ENCODE measurements at places on chromosomes 4 and X.
A peak's percentile ranks its signal among the peaks of the same experiment; 100 is the strongest.

DNA sequence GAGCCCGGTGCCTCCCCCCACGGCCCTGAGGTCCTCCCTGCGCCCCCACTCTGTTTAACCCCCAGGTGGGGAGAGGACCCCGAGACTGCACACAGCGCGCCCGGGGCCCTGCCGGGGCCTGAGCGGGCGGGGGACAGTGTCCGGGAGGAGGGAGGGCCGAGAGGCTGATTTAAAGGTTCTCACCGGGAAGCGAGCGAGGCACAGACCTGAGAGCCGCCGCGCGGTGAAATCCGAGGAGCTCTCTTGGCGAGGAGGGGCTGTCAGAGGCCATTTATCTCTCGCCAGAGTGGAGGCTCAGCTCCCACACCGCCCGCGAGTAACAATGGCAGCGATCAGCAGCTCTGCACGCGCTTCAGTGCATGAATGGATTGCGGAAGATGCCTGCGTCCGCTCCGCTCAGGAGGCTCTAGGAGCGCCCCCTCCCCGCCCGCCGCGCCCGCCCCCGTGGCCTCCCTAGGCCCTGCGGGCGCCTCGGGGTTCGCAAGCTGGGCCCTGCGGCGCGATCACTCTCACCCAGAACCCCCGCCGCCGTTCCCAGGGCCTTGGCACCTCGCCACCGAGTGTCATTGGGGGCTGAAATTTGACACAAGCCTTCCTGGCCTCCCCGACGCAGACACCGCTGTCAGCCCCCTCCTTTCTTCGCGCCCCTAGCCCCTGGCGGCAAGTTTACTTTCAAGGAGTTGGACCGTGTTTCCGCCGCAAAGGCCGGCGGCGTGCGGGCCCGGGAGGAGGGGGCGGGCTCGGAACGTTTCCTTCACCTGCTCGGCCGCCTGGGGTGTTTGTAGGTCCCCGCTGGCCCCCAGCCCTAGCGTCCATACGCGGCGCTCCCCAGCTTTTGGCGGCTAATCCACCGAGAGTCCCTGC is 48.7 kb upstream of the BCOR start:
- no peak for DNase-seq

- DNase-seq, result no peak
Observed at GRCh38 chrX:462853-463252, 76.1 kb upstream of the PPP2R3B start.

- no peak for DNase-seq
Observed at GRCh38 chr4:149708513-149709130, 107.0 kb downstream of the IQCM start.

- DNase-seq, result no peak
Observed at GRCh38 chr4:155909615-155910226, 6.2 kb downstream of the TDO2 start.

DNA sequence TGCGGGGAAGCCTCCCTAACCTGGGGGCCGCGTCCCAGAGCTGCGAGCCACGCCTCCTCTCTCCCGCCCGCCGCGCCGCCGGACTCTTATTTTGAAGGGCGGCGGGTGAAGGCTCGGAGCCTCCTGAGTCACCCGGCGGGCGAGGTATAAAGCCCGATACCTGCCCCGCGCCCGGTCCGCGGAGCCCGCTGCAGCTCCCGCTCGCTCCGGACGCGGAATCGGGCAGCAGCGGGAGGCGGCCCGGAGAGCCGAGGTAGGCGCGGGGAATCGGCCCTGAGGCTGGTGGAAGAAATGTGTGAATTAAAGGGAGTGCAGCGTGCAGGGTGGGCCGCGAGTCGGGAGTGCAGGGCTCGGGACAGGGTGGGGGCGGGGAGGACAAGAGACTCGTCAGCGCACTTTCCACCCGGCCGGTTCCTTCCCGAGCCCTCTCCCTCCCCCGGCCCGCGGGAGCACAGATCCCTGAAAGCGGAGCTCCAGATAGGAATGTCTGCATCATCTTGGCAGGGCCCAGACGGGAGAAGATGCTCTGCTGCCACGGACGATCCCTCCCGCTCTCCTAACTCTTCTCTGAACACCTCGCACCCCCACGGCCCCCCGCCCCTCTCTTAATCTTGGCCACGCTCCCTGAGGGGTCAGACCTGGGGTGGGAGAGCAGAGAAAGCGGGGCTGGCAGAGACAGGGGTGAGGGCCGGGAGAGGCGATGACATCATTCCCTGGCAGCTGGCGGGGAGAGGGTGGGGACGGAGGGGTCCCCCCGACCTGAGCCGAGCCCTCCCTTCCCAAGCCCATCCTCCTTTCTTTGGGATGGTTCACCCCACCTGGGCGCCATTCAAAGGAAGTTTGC is 177.9 kb downstream of the CBR4 start:
- DNase-seq, result peak; percentile 61

GRCh38 chr4:86939729-86940575 is 5.1 kb downstream of the AFF1 start:
- DNase-seq, result no peak

DNA sequence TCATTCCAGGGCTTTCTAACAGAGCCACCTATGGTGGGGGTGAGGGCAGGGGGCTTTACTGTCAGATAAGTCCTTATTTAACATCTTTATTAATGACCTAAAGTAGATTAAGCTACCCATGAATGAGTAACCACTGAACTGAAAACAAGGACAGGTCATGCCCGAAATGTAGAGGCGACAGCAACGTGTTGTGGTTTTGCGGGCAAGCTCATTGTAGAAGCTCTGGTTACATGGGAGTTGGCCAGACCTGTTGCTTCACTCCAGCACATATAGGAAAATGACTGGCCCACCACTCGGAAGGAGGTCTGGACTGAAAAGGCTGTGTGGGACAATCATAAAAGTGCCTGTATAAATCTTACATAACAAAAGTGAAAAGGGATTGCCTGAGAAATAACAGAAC is 109.6 kb upstream of the NDP start:
- DNase-seq, result no peak

GRCh38 chr4:138310498-138310897 is 68.3 kb upstream of the SLC7A11 start:
- DNase-seq, result no peak

DNA sequence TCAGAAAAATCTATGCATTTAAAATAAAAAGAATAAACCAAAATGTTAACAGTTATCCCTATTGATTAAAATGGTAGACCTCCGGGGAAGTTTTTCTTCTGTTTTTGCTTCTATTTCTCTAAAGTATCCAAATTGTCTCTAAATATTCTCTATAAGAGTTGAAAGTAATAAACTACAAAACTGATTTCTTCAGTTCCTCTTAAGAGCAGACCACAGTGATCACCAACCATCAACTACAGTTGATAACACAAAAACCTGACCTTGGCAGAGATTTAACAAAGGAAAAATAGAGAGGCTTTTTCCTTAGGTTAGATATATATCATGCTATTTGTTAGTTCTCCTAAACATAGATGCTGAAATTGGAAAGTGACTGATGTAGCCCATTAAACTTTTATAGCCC is 27.3 kb downstream of the DDX60 start:
- DNase-seq, result no peak

- DNase-seq, result no peak
Observed at GRCh38 chr4:22363036-22363435, 152.8 kb downstream of the ADGRA3 start.

GRCh38 chr4:180152831-180153230 is 2090.4 kb upstream of the TENM3 start:
- DNase-seq, result no peak

DNA sequence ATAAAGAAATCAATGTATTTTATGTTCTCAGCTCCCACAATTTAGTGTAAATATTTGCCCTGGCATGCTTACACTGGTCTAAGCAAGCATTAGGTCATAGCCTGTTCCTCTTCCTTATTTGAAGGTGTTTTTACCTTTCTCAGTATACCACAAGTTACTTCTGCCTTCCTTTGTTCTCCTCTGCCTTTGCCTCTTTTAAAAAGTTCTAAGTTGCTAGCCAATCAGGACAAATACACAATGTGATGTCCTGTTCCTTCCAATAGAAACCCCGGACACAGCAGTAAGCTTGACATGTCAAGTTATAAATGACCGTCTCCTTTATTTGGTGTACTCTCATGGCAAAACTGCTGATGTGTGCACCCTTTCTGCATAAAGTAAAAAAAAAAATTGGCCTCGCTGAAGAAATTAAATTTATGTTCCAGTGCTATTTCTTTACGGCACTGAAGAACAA is 49.4 kb downstream of the UGT2B10 start:
- no peak for DNase-seq

DNA sequence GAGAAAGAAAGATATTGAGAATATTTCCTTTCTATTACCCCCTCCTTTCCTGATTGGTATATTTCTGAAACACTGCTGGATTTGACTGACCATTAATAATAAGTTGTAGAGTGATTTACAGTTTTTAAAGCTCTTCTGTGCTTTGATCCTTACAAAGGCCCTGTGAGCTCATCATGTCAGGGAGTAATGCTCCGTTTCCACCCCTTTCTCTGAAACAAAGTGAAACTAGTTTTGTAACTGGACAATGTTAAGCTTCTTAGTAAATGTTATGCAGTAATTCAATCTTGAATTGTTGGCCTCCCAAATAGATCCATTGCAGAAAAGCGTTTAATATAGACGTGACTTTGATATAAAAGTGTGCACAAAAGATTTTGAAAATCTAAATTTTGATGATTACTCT is 190.1 kb upstream of the GNPDA2 start:
- DNase-seq, result no peak

DNA sequence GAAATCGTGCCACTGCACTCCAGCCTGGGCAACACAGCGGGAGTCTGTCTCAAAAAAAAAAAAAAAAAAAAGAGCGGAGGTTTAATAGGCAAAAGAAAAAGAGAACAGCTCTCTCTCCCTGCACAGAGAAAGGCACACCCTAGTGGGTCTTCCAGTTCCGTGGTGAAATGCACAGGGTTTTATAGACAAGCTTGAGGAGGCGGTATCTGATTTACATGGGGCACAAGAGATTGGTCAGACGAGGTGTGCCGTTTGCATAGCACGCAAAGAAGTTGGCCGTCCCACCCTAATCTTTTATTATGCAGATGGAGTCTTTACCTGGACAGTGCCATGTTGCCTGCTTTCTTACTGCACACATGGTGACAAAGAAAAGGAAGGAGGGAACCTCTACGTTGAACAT is 33.5 kb upstream of the REST start:
- DNase-seq, result no peak

DNA sequence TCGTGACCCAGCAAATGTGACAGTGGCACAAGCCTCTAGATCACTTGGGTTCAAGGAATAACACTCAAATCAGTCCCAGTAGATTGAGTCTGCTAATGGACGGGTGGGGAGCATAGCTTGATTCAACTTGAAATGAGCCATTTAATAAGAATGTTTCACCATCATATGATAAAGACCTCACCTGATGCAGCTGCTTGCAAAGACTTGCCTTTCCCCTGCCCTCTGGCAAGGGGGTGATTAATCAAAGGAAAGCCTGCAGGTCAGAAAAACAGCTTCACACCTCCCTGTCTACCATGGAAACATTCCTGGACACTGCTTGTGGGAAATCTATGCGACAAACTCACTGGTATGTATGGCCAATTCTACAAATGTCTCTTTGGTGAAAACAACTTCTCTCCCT is 54.5 kb downstream of the CD99L2 start:
- no peak for DNase-seq

DNA sequence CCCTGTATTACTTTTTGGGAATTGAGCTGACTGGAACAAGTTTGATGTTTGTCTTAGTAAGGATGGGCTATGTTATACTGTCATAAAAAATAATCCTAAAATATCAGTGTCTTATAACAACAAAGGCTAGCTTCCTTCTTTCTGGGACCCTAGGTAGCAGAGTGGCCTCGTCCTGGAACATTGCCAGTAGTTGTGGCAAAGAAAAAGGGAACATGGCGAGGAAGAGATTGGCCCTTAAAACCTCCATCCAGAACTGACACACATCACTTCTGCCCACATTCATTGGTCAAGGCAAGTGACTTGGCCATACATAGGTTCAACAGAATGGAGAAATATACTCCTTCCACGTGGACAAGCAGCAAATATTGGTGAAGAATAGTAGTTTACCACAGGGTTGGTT is 287.9 kb downstream of the PPP1R2C start:
- no peak for DNase-seq

DNA sequence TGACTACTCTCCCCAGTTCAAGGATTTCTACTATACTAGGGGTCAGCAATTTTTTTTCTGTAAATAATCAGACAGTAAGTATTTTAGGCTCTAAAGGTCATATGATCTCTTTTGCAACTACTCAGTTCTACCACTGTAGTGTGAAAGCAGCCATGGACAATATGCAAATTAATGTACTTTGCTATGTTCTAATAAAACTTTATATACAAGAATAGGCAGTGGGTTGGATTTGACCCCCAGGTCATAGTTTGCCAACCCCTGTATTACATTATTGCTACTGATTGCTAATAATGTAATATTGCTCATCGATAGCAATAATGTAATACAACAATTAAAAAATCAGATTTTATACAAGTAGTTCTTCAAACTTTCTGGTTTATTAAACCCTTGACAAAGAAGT is 59.2 kb upstream of the GPR34 start:
- no peak for DNase-seq

GRCh38 chr4:47819178-47819577 is 18.7 kb downstream of the CORIN start:
- DNase-seq, result no peak

DNA sequence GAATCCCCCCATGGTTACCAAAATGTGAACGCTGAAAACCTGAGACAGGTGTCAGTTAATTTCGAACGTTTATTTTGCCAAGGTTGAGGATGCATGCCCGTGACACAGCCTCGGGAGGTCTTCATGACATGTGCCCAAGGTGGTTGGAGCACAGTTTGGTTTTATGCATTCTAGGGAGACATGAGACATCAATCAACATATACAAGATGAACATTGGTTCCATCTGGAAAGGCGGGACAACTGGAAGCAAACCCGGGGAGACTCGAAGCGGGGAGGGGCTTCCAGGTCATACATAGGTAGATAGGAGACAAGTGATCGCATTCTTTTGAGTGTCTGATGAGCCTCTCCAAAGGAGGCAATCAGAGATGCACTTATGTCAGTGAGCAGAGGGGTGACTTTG is 11.0 kb upstream of the SH3BP2 start:
- no peak for DNase-seq

DNA sequence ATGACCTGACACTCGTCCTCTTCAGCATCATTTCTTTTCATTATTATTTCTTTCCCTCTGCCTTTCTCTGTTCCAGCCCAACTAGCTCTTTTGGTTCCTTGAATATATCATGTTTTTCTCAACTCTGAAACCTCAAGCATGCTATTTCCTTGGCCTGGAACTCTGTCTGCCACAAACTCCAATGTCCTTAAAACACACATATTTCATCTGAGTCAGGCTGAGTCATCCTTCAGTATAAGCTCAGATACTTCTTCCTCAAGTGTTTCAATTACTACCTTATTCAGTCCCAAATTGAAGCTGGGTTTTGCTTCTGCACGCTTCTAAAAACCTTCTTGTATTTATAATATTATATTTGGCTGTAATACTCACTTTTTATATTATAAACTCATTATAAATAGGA is 424.2 kb downstream of the PDGFC start:
- DNase-seq, result no peak
